ENCODE measurements at places on chromosomes 11 and 22. TPM values are rescaled to one million over a fixed set of nuclear protein-coding genes. Genes with fewer than 3 reads are reported as not detected.

Gene KCNJ1
- not detected for total RNA-seq

Gene SHANK2
- total RNA-seq, result not detected

Gene KRTAP5-2
- not detected for total RNA-seq

Gene VWCE
- 2.6 TPM for total RNA-seq

Gene KDM4E
- total RNA-seq, result not detected

Gene BACE1
- total RNA-seq, result 0.58 TPM

Gene CRELD2
- total RNA-seq, result 47.1 TPM

Gene C11orf86
- not detected for total RNA-seq

Gene SAA2
- not detected for total RNA-seq

Gene RTN4R
- total RNA-seq, result 5.2 TPM

Gene DNAJB13
- not detected for total RNA-seq

Gene DDX25
- not detected for total RNA-seq

Gene SIRT3
- 14.6 TPM for total RNA-seq

Gene SNX32
- 1.5 TPM for total RNA-seq

Gene GP1BB
- not detected for total RNA-seq

Gene YPEL1
- 13.8 TPM for total RNA-seq

Gene OOSP4B
- not detected for total RNA-seq

Gene CDC42BPG
- 1.8 TPM for total RNA-seq

Gene XBP1
- total RNA-seq, result 340 TPM

Gene BDNF
- total RNA-seq, result not detected

Gene SOX6
- total RNA-seq, result not detected

Gene XKR3
- not detected for total RNA-seq

Gene SF1
- total RNA-seq, result 471 TPM

Gene PLA2G3
- total RNA-seq, result not detected

Gene OR8D4
- total RNA-seq, result not detected

Gene PATE4
- not detected for total RNA-seq

Gene TENM4
- not detected for total RNA-seq

Gene OLFML1
- total RNA-seq, result not detected

Gene PATE2
- not detected for total RNA-seq

Gene APLNR
- total RNA-seq, result not detected

Gene C11orf52
- total RNA-seq, result not detected

Gene RAPSN
- 0.73 TPM for total RNA-seq

Gene NAALAD2
- total RNA-seq, result not detected

Gene SLC22A25
- not detected for total RNA-seq

Gene KIRREL3
- total RNA-seq, result not detected

Gene SPTBN2
- total RNA-seq, result 0.05 TPM

Gene PRSS23
- total RNA-seq, result 1.1 TPM

Gene BTBD18
- total RNA-seq, result not detected
